Lung microvascular endothelial cell (primary cell): ENCODE measurements at places on chromosomes 7 and 10. TPM values are rescaled to one million over a fixed set of nuclear protein-coding genes. Genes with fewer than 3 reads are reported as not detected.

SLC16A9 gene
- total RNA-seq: 0.44 TPM in 1 of 2 replicates, not detected in the other

SEMA3A gene
- total RNA-seq: 21.6 and 56.7 TPM in 2 replicates

C10orf71 gene
- total RNA-seq: not detected in 2 replicates

LRRC18 gene
- total RNA-seq: not detected in 2 replicates

- no peak for DNase-seq
These were observed 46.6 kb upstream of the CFAP46 start for GRCh38 chr10:132988988-132989387.

DNA sequence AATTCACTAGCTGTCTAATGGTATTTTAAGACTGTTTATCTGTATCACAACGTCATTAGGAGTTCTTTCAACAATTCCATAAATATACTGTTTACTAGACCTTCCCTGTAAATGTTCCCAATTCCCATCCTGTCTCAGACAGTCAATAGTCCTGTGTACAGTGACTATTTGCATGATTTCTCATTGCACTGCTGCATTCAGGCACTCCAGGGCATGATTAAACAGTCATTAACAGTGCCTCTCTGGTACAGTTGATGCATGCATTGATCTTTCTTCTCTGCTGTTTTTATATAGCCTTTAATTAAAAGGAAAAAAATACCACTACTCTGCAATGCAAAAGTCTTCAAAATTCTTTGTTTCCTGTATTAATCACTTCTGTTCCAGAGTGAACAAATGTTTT lies 51.5 kb upstream of the MTURN start:
- no peak for DNase-seq

SAMD9 gene
- 9.4 and 12.5 TPM in 2 replicates for total RNA-seq

IDI2 gene
- total RNA-seq: not detected in 2 replicates
